GM12864 (cell line): ENCODE measurements at places on chromosomes 7 and 10.

DNA sequence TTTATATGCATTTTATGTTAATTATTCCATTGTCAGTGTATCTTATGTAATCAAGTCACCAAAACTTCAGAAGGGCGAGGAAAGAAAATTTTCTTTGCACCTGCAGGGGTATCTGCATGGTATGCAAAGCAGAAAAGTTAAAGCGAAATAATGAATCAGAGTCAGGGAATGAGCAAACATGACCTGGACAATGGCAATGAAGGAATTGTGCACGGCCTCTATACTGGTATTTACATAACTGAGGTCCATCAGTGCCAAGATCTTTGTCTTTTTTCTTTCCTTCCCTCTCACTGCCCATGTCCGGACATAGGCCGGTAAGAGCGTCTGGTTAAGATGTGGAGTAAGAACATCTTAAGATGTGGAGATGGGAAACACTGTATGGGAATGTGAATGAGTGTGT, 14.4 kb upstream of the AKR1C3 start:
- no peak for DNase-seq

GRCh38 chr10:108591417-108591816, 1331.9 kb downstream of the XPNPEP1 start:
- no peak for DNase-seq

DNA sequence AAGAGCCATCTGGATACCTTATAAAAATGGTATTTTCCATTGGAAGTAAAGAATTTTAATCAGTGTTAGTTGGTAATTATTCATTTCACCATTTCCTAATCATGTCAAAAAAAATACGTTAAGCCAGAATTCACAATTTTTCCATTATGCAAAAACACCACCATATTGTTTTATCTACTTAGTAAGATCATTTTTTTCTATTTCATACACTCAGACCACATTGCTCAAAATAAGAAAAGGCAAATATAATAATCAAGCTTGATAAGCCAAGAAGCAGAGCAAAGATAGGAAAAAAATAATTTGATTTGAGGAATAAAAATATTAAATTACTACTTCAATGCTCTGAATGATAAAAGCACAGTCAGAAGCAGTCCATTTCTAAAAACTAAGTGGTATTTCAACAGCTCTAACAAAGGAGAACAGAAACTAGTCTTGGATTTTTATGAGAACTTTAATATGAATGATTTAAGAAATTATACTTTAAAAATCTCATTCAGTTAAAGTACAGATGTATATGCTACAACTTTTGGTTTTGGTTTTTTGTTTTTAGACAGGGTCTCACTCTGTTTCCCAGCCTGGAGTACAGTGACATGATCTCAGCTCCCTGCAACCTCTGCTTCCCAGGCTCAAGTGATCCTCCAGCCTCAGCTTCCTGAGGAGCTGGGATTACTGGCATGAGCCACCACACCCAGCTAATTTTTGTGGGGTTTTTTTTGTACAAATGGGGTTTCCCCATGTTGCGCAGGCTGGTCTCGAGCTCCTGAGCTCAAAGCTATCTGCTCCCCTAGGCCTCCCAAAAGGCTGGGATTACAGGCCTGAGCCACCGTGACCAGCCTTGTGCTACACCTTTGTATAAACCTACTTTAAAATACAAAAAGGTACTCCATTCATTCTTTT, 46.6 kb downstream of the LRRN3 start:
- no peak for DNase-seq

GRCh38 chr7:82275342-82275741, 168.2 kb downstream of the CACNA2D1 start:
- no peak for DNase-seq

GRCh38 chr7:71171476-71171875, 39.5 kb downstream of the GALNT17 start:
- DNase-seq: no peak

DNA sequence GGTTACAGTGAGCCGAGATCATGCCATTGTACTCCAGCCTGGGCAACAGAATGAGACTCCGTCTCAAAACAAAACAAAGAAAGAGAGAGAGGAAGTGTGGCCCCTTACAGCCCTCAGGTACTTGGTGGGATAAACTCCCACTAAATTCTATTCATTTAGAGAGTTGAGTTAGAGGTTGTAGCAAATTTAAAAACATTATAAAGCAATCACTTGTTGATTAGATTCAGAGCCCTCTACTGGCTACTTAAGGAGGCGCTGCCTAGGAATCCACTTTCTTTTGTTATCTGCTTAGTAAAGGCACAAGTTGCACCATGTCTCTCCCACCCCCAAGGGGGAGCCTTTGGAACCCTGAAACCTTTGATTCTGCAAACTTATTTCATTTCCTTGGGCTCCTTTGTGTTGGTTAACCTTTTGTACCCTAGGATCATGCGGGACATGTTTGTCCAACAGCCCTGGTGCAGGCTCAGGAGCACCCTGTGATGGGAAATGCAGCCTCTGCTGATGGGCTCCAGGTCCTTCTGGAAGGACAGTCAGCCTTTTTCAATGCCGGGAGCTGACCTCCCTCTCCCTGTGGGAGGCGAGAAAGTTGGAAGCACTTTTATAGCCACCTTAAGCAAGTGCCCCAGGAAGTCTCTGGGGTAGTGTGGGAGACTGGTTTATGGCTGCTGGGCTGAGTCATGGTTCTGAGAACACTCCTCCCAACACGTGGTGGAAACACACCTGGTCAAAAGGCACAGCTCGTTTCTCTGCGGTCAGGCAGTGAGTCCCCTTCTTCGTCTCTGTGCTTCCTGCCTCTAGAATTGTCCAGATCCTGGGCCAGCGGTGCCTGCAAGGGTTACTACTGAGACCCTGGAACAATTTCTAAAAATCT, 2.3 kb downstream of the HKDC1 start:
- DNase-seq: peak; percentile 91

DNA sequence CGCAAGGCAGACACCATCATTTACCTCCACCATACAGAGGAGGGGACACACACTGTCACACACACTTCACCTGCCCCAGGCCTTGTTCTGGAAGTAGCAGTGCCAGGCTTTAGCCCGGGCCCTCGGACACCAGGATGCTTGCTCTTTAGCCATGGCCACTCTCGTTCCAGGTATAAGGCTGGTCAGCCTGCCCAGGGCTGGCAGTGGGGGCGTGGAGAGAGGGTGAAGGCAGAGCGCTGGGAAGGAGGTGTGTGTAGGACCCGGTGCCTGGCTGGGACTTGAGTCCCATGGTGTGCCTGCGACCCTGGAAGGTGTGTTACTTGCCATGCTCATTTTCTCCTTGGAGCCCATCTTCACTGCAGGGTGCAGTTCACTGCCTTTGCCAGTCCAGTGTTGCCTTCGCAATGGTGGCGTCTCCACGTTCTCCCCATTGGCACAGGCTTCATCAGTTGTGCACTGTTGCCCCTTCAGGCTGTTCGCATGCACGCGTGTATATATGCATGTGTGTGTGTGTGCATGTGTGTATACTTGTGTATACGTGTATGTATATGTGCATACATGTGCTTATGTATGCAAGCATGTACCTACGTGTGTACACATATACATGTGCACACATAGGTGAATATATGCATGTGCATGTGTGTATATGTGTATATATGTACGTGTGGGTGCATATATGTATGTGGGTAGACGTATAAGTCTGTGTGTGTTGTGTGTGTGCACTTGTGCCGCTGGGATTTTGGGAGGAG, 153.4 kb downstream of the CAMK1D start:
- no peak for DNase-seq

DNA sequence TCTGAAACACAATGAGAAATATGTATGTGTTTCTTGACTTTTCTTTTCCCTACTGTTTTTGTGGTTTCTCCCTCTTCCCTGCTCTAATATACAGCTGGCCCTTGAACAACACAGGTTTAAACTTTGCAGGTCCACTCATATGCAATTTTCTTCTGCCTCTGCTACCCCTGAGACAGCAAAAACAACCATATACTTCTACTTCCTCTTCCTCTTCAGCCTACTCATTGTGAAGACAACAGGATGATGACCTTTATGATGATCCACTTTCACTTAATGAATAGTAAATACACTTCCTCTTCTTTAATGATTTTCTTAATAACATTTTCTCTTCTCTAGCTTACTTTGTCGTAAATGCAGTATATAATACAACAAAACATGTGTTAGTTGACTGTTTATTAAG, 35.0 kb upstream of the DGKB start:
- DNase-seq: no peak

DNA sequence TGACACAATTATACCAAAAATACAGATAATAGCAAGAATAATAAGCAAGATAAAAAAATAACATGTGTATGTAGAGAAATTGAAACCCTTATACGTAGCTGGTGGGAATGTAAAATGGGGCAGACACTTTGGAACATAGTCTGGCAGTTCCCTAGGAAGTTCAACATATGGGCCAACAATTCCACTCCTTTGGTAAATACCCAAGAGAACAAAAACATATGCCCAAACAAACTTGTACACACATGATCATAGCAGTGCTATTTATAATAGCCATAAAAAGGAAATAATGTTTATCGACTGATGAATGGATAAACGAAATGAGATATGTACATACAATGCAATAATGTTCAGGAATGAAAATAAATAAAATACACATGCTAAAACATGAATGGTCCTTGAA, 462.4 kb upstream of the SORCS1 start:
- DNase-seq: no peak

GRCh38 chr10:91200314-91201212, 19.9 kb upstream of the PCGF5 start:
- DNase-seq: no peak

DNA sequence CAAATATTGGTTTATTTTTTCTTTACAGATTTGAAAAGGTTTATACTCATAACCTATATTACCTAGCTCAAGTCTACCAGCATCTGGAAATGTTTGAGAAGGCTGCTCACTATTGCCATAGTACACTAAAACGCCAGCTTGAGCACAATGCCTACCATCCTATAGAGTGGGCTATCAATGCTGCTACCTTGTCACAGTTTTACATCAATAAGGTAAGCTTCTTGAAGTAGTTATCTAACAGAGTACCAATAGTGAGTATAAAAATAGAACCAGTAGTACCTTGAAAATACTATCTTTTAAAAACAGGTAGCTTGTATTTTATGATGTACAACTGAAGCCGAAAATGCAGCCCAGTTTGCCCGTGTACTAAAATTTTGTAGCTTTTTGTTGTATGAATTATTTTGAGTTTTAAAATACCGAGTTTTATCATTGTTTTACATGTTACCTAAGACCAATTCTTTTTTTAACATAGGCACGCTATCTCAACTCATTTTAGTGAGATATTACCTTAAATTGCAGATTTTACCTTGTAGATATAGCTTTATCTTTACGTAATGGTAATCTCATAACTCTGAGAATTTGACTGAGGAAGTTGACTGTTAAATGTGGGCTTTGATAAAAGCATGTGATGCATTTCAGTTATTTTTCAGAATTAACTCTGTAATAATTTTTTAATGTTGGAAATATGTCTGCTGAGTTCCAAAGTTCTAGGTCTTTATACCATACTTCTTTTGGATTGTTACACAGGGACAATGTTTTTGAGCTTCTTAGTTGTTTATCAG, 17.3 kb downstream of the KIFBP start:
- DNase-seq: no peak

DNA sequence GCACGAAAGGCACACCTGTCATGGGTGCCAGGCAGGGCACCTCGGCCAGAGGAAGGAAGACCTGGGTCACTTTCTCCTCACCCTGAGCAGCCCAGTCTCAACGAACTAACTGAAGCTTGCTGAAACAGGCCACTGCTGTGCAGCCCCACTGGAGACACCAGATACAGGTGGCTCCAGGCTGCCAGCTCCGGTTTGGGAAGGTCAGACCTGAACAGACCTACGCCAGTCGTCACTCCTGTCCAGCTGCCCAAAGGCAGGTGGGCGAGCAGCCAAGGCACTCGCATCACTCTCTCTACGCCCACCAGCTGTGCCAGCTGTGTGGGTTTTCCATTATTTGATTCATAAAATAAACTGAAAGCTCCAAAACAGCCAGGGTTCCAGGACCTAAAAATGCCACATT, 256.1 kb downstream of the ZMYND11 start:
- no peak for DNase-seq

DNA sequence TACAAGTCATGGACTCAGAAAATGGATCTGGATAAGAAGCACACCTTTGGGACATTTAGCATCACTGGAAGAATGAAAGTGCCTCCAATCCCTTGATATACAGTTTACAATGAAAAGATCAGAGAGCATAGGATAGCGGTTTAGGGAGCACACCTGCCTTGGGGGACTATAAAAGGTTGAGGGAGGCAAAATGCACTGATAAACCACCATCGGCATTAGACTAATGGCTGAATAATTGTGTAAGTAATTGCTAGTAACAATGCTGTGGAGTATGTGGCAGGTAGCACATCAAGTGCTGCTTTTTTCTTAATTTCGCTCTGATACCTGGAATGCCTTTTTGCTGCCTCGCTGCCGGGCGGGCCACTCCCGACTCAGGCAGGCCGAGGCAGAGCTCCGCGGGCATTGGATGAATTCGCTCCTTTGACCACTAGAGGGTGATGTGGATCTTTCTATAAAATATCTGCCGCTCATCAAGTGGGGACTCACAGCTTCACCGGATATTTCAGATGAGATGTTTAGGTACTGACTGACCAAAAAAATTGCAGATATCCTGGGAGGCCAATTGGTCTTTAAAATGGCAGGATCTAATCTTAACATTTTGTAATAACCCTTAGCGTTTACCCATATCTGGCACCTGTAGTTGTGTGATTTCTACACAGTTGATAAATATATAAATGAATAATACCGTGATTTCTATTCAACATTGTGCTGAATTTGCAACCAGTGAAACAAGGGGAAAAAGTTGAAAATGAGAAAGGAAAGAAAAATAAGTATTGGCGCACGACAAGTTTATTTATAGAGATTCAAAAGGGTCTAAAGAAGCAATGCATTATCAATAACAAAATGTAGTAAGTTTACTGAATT, 116.8 kb upstream of the PRSS1 start:
- DNase-seq: peak; percentile 35

- no peak for DNase-seq
These were observed 4.8 kb downstream of the LRRC18 start for GRCh38 chr10:48934672-48935501.

DNA sequence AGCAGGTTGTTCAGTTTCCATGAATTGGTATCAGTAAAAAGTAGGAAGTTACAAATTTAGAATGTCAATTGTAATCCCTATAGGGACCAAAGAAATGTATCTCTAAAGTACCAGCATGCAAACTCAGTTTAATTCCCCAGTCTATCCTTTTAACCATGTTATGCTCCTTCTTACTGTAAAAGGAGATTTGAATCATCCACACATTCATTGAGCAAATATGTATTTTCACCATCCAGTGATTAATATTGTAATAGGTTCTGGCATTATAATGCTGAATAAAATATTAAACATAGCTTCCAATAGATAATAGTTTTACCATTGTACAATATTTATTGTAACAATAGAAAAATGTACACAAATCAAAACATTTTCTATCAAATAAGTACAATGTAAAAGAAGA, 228.2 kb upstream of the SEMA3A start:
- DNase-seq: no peak
